ENCODE measurements at places on chromosomes 16 and 17.

GRCh38 chr17:74712756-74713155 is at the start of gene CD300LF:
Gene CD300LF (minus strand): TSS chr17:74712923. CDS start chr17:74712866, 57 bp downstream.
- peak; percentile 30 for DNase-seq

- no peak for DNase-seq
Observed at GRCh38 chr17:39643271-39643670, 6.3 kb downstream of the STARD3 start.

GRCh38 chr16:12458591-12459358 is 344.9 kb downstream of the CPPED1 start:
- DNase-seq, result no peak

GRCh38 chr16:15620611-15621195 is 22.3 kb downstream of the MARF1 start:
- DNase-seq, result no peak

GRCh38 chr16:57610611-57611010 is 17.8 kb upstream of the ADGRG1 start:
- DNase-seq, result peak; percentile 70

DNA sequence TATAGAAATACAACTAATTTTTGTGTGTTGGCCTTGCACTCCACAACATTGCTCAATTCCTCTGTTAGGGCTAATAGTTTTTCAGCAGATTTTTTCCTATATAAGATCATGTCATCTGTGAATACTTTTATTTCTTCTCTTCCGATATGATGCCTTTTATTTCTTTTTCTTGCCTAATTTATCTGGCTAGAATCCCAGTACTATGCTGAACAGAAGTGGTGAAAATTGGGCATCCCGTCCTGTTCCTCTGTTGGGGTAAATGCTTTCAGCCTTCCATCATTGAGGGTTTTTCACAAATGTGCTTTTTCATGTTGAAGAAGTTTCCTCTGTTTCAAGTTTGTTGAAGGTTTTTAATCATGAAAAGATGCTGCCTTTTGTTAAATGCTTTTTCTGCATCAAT is 22.7 kb upstream of the TNFRSF13B start:
- DNase-seq, result no peak

DNA sequence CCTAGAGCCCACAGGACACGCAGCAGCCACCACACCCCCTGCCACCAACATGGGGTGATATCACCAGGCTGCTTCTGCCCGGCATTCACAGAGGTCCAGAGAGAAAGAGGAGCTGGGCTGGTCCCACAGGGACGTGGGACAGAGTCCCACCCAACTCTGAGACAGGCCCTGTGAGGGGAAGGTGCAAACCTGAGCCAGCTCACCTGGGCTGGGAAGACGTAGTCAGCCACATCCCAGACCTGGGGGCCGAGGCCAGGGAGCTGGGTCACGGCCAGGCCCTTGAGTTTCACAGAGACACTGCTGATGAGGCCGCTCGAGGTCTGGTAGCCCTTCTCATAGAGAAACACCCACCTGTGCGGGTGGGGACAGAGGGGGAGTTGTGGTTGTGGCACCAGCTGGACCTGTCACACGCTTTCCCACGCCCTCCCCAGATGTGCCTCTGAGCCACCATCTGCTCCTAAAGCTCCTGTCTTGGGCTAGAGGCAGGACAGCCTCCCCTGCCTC is 11.2 kb downstream of the P2RX1 start:
- DNase-seq, result no peak

- no peak for DNase-seq
Observed at GRCh38 chr17:28711723-28712031, at the start of gene PROCA1. Gene PROCA1 (minus strand): TSS chr17:28711888. CDS start chr17:28711660, 228 bp downstream.

DNA sequence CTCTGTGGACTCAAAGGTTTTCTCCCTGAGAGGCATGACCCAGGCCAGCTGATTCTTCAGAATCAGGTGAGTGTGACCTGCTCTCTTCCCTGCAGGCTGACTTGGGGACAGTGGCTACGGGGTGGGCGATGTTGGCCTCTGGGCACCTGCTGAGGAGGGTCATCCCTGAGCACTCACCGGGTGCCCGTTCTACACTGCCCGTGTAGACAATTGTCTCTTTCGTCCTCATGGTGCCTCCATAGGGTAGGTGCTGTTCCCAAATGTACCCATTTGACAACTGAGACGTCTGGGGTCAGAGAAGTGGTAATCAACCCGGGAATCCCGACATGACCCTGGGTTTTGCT is 74.8 kb downstream of the GOSR1 start:
- no peak for DNase-seq

DNA sequence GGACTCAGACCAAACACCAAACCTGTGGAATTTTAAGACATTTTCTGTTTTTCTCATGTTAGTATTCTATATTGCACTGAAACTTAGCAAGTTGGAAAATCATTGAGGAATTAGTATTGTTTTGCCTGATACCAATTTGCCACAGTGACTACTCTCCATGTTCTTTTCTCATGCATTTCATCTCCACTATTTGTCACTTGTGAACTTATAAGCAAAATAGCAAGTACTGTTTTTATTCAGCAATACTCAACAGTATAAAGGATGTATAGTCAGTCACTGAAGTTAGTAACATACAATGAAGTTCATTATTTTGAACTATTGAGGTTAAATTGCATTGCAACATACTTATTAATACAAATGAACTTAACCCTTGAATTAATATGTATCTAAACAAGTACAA is 5.8 kb upstream of the VPS35L start:
- DNase-seq, result no peak

GRCh38 chr16:86070484-86070883 is 171.5 kb downstream of the IRF8 start:
- no peak for DNase-seq

GRCh38 chr17:66542967-66543520 is 240.6 kb downstream of the PRKCA start:
- DNase-seq, result no peak

GRCh38 chr17:41396340-41396739 is 1.1 kb downstream of the KRT31 start:
- DNase-seq, result no peak

GRCh38 chr16:76157629-76158028 is 119.6 kb upstream of the CNTNAP4 start:
- DNase-seq, result no peak

DNA sequence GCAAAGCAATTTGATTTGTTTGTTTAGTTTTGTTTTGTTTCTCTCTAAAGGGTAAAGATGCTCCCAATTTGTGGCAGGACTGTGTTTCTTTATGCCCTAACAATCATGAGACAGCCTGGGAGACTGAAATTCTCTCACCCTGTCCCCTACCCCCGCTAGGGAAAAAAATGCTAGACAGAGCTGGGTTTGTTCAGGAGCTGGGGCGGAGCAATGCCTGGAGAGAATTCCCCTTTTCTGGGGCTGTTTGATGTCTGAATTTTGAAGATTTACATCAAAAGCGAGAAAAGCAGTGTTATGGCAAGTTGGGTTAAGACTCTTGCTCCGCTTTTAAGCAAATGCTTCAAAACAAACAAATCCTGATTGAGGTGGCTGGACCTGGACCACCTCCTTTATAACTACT is 8.4 kb downstream of the MAF start:
- DNase-seq, result no peak

- no peak for DNase-seq
Observed at GRCh38 chr17:50107790-50108414, 12.8 kb downstream of the PDK2 start.

GRCh38 chr17:69187294-69187693 is 41.3 kb downstream of the ABCA10 start:
- no peak for DNase-seq

DNA sequence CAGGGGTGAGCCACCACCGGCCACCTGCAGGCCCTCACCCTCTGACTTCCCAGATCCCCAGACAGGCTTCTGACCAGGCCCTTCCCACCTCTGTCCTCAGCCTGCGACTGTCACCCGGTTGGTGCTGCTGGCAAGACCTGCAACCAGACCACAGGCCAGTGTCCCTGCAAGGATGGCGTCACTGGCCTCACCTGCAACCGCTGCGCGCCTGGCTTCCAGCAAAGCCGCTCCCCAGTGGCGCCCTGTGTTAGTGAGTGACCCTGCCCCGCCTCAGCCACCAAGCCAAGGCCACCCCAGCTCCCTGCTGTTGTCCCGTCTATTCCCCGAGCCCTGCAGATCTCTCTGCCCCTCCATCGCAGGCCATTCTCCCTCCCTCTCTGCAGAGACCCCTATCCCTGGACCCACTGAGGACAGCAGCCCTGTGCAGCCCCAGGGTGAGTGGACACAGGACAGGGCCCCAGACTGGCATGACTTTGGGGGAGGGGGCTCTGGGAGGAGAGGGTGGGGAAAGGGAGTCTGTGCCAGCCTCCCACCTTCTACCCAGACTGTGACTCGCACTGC is 1.9 kb downstream of the NTN3 start:
- no peak for DNase-seq

GRCh38 chr16:78365366-78365765 is 265.9 kb downstream of the WWOX start:
- DNase-seq, result no peak

GRCh38 chr17:81833921-81834830 is 674 bp downstream of the PPP1R27 start:
- DNase-seq, result no peak

- DNase-seq, result no peak
Observed at GRCh38 chr17:61770043-61770442, 93.3 kb downstream of the BRIP1 start.

DNA sequence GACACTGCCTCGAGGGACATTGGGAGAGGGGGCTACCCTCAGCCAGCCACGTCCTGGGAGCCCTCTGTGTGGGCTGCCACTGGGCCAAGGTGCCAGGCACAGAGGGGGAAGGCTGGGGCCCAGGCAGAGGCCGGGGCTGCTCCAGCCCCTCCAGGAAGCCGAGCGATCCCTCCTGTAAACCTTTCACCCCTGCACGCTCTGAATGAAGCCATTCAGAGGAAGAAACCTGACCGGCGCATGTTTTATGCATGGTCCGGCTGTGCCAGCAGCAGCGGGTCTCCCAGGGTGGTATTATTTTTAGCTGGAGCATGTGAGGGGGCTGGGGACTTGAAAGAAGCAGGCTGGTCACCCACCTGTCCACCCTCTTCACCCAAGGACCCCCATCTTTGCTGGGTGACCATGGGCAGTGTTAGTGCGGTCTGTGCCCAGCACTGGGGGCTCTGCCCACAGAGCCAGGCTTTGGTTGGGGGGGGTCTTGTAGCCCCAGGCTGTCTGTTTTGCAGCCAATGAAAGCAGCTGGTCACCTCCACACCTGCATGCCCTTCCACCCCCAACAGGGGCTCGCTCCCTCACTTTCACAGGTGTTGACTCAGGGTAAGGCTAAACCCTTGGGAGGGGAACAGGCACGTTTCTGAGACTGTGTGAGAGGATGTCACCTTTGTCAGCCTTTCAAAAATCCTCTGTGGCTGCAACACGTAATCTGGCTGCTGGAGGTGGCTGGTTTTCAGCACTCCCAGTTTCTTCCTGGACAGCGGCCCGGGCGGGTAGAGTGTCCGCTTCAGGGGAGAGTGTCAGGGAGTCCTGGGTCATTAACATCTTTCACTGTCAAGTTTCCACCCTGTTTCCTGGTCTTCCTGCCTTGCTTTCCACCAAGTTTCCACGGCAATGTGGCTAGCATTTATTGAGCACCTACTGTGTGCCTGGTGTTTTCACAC is 77.1 kb upstream of the BRD7 start:
- DNase-seq, result no peak

- DNase-seq, result peak; percentile 95
Observed at GRCh38 chr16:24635900-24636610, 93.4 kb upstream of the TNRC6A start.

- DNase-seq, result peak; percentile 93
Observed at GRCh38 chr17:60142872-60143499, 6.8 kb upstream of the CA4 start.

DNA sequence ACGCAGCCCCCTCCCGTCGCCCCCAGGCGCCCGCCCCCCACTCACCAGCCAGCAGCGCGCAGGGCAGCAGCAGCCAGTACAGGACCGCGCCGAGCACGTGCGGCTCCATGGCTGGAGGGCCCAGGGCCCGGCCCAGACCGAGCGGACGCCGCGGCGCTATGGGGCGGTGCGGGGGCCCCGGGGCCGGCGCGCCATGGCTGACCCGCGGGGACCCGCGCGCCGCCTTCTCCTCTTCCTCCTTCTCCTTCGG is 239 bp downstream of the PIEZO1 start:
- no peak for DNase-seq

GRCh38 chr17:59434429-59434828 is 103.0 kb downstream of the YPEL2 start:
- DNase-seq, result no peak

DNA sequence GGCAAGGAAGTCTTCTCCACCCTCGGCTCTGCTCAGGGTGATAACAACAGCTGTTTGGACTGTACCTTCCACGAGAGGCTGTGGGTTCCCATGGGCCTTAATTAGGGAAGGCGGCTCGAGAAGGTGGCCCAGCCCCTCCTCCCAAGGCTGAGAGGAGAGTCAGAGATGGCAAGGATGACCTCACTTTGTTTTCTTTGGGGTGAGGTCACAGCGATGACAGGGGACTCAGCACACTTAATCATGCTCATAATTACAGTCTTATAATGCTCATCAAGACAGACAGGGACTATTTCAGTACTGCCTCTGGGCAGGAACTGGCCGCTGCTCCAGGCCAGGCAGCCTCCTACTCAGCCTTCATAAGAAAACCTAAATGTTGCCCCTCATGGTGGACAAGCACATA is 19.7 kb downstream of the WFDC1 start:
- no peak for DNase-seq

DNA sequence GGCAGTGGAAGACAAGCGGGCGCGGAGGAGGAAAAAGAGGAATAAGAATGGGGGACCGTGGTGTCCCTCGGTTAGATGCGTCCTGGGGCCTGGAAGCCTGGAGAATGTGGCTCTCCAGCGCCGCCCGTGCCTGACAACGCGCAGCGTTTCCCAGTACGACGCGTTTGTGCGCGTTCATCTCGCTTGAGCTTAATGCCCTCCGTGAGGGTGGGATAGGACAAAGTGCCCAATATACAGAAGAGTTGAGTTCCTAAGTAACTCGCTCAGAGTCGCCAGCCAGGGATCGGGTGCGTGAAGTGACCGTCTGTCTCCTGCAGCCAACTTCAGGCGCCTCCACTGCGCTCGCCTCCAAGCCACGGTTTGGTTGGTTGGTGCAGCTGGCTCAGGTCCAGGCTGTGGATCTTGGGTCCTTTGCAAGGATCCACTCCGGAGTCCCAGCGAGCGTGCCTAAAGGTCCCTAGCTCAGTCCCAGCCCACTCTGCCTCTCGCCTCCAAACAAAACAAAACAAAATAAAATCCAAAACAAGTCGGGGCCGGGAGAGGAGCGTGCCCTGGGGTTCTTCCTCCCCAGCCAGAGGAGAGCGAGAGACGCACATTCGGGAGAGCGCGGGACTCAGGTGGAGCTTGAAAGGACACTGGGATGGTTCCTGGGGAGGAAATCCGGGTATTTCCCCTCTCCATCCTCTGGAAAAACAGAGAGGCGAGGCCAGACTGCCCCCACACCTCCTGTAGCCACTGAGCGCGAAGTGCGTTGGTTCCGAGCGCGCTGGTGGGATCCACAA is 974 bp downstream of the GALR2 start:
- DNase-seq, result no peak

DNA sequence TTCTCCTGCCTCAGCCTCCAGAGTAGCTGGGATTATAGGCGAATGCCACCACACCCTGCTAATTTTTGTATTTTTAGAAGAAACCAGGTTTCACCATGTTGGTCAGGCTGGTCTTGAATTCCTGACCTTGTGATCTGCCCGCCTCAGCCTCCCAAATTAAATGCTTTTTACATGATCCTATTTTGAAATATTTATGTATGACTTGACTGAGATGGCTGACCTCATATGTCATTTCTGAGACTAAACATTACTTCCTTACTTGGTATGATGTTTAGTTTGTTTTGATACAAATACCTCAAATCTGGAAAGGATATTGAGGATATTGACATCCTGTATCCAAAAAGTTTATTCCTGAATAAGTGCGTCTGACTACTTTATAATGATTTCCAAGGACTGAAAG is 11.9 kb downstream of the CALCOCO2 start:
- DNase-seq, result no peak

All from lower leg skin (tissue), 4 donors.